ENCODE measurements at places on chromosomes 7 and 10.
A peak's percentile ranks its signal among the peaks of the same experiment; 100 is the strongest.

DNA sequence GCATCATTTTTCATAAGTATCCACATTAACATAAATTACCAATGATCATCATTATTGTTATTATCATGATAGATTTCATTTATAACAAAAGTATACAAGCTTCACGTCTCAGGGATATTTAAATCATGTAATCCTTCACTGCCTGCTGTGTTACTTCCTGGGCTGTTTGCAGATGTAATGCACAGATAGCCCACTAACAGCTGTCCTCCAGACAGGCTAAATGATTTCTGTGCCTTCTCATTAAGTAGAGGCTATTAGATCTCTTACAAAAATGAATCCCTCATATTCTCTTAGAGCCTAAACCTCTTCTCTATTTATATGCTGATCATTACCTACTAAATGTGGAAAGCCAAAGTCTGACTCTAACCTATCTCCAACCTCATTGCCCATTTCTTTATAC is 9.3 kb downstream of the PCLO start:
- no peak for DNase-seq

GRCh38 chr7:95204618-95205017 is 119.7 kb downstream of the PON1 start:
- no peak for DNase-seq

DNA sequence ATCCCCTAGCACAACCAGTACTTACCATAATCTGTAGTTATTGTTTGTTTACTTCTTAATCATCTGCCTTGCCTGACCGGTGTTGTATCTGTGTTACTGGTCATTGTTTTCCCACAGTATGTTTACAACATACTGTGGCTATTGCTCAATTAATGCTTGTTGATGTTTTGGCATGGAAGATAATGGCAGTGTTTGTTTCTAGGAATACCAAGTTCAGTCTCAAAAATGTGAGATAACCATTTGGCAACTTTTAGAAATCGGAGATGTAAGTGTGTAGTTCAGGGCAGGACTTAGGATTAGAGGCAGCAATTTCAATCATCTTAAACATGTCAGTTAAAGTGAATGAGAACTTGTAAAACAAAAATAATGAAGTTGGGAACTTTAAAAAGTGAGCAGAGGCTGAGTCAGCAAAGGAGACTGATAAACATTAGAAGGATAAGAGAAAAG is 8.2 kb downstream of the MINDY3 start:
- DNase-seq = no peak

GRCh38 chr7:20306180-20306946 is 24.3 kb upstream of the ITGB8 start:
- DNase-seq = no peak

GRCh38 chr10:13809427-13809826 is 222.7 kb downstream of the PRPF18 start:
- no peak for DNase-seq

DNA sequence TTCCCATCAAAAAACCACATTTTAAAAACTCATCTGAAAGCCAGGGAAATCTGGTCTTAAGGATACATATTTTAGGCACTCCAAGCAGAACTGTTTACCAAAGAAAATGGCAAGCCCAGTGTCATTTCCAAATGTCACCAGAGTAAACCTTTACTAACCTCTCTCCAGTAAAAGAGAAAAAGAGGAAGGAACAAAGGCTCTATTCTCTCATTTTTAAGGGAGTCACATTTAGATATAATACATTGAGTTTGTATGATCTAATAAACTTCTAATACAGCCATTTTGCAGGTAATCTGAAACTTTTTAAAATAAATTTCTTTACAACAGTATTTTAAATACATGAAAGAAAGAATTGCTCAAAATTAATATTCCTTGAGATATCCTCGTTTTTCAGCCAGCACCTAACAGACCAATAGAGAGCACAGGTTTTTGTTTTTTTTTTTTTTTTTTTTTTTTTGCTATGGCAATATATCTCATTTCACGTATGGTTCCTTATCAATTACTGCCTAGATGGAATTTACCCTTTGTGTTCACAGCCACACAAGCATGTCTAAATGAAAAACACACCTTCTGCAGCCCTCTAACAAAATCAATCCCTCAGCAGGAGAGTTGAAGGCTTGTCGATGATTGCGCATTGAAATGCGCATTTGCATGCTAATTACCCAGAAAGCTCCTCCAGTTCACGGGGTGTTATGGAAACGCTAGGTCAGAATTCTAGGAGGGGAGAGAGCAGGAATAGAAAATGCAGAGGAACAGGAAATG is 39.8 kb upstream of the MSRB2 start:
- DNase-seq = no peak

- no peak for DNase-seq
Measured at GRCh38 chr10:31876652-31877352, 51.8 kb downstream of the ARHGAP12 start.

DNA sequence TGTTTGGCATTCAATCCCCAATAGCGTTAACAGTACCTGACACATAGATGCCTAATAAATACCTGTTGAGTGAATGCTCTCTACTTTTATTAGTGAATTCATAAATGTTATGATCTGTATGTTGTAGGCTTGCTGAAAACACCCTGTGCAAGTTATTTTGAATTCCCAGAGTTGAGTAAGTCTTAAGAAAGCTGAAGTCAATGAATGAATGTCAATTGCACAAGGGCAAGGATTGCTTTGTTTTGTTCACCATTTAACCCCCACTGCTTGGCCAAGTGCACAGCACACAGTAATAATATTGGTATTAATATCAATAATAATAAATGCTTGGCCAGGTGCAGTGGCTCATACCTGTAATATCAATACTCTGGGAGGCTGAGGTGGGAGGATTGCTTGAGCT is 10.2 kb downstream of the CPA1 start:
- DNase-seq = no peak

- no peak for DNase-seq
Measured at GRCh38 chr7:50306494-50307367, 2.2 kb downstream of the IKZF1 start.

DNA sequence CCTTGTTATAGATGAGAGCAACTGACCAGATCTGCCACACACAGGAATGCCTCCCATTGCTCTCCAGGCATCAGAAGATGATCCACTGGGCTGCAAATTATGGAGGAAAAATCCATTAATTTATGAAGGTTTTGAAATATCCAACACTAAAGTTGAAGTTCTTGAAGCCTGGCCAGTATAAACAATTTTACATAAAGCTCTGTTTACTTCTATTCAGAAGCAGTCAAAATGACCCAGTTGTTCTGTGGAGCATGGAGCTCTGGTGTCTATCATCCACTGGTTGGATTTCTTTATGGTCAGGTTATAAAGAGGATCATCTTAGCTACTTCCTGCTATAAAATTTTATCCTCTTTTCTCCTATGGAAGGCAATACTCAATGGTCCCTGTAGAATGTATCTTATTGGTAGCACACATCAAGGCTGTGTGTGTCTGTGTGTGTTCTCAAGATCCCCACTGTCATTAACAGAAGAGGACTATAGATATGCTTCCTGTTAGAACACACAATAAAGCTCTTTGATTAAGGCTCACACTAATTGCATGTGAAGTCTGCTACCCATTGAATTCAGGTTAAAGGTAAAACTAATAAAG is 747.4 kb downstream of the SUGCT start:
- no peak for DNase-seq

GRCh38 chr7:105295596-105296352 is 92.9 kb downstream of the SRPK2 start:
- no peak for DNase-seq

DNA sequence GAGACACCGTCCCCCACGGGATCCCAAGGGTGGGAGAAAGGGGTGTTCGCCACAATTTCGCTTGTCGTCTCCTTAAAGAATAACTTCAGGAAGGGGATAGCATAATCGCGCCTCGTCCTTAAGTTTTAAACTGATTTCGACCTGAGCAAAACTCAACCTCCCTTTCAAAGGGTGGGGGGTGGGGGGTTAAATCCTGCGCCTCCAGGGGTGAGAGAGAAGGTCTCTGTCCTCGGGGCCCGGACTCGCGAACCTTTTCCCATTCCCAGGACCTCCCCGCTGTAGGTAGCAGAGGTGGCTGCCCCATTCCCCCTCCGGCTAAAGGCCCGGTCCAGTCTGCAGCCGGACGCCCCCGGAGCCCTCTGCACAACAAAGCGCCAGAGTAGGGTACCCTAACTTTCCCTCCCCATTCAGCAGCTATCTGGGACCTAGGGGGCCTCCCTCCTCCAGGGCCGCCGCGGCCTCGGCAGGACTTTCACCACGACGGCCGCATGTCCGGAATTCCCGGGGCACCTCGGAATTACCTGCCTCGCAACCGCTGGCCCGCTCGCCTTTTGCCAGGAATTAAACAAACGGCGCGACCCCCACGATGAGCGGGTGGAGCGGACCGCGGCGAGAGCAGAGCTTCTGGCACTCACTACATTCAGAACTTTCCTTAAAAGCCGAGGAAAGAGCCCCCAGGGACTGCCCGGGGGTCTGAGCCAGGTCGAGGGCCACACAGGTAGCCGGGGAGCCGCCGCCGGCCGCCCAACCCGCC is 1.7 kb downstream of the CDK6 start:
- DNase-seq = peak; percentile 1

DNA sequence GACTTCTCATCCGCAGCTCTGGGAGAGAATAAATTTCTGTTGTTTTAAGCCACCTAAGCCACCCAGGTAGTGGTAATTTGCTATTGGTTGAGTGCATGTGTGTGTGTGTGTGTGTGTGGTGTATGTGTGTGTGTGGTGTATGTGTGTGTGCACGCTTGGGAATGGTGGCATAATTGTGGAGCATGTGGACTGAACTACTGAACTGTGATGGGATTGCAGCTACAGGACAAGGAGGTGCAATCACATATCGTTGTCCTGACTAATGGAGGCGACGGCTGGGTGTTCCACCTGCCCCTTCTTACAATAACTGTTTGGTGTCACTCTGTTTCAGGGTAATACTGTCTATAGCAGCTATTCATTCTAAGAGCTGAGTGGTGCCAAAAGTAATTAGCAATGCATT is 448.7 kb upstream of the PFKP start:
- no peak for DNase-seq

GRCh38 chr7:26673271-26673670 is 191.1 kb downstream of the SKAP2 start:
- no peak for DNase-seq

DNA sequence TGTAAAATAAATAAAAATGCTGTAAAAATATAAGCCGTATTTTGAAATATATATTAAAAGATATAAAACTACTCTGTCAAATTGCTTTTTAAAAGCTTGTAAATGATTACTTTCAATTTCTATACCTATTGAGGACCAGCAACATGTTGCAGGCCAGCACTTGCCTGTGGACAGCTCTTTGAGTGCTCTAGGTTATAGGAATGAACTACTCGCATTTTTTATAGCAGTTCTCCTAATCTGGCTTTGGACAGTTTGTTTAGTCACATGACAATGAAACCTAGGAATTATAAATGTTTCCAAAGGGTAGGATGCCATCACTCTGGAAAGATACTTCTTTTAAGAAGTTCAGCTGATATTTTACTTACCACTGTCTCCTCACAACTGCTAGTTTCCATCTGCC is 117.7 kb upstream of the PTPRZ1 start:
- DNase-seq = no peak

GRCh38 chr7:153190452-153190851 is 430.9 kb downstream of the ACTR3B start:
- DNase-seq = no peak

DNA sequence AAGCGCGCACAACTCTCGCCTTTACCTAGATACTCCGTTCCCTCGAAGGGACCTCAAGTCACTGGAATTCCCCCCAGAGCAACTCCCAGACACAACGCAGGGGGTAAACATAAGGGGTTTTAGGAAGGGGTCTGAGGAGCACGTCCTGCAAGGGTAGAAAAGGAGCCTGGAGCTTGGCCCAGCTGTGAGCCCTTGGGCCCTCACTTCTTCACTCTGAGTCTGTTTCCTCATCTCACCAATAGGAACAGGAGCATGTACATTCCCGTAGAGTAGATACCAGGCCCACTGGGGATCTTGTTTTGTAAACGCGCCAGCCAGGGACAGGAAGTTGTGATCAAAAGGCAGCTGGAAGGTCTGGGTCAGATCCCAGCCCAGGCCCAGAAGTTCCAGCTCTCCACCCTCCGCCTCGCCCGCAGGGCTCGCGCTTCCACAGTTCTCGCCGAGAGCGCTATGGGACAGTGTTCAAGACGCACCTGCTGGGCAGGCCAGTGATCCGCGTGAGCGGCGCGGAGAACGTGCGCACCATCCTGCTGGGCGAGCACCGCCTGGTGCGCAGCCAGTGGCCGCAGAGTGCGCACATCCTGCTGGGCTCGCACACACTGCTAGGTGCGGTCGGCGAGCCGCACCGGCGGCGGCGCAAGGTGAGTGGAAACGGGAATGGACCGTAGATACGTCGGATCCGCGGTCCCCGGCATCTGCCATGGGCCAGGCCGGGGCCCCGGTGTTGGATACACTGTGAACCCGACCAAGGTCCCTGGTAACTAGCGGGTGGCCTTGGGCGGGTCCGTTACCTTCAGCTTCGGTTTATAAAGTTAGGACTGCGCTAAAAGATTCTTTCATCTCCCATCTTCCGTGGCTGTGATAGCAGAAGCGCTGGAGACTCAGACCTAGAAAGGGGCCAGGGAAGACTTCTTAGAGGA is 1.3 kb downstream of the CYP26C1 start:
- no peak for DNase-seq

DNA sequence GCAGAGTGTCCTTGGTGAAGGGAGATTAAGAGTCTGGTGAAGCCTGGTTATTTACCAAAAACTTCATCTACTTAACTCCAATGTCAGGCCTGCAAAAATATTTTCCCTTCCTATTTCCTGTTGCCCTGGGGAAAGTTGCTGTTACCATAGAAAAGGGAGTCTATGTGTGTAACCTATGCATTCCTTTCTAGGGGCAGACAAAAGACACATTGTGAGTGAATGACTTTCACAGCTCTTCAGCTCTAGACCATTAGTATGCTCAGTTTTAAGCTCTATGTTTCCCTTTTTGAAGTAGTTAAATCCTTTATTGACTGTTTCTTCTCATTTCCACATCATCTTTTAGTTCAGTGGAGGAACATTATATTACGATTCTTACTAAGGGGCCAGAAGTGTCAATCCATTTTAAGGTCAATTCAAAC is 45.6 kb upstream of the SGCE start:
- DNase-seq = no peak

- DNase-seq = no peak
Measured at GRCh38 chr7:71135116-71135515, 3.2 kb downstream of the GALNT17 start.

DNA sequence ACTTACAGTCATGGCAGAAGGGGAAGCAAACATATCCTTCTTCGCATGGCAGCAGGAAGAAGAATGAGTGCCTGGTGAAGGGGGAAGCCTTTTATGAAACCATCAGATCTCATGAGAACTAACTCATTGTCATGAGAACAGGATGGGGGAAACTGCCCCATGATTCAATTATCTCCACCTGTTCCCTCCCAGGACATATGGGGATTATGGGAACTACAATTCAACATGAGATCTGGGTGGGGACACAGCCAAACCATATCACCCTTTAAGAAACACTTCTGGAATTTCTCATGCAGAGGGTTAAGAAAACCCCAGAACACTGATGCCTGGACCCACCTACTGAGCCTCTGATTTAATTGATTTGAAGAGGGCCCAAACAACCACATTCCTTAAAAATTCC is 63.3 kb upstream of the DNAJB12 start:
- no peak for DNase-seq

GRCh38 chr10:49173853-49174252 is 14.3 kb downstream of the TMEM273 start:
- no peak for DNase-seq

- DNase-seq = no peak
Measured at GRCh38 chr10:24825551-24825950, 101.9 kb upstream of the ARHGAP21 start.

GRCh38 chr7:146655928-146656797 is 539.6 kb downstream of the CNTNAP2 start:
- DNase-seq = no peak
